ENCODE measurements at places on chromosomes 16 and 17.
A peak's percentile ranks its signal among the peaks of the same experiment; 100 is the strongest.

DNA sequence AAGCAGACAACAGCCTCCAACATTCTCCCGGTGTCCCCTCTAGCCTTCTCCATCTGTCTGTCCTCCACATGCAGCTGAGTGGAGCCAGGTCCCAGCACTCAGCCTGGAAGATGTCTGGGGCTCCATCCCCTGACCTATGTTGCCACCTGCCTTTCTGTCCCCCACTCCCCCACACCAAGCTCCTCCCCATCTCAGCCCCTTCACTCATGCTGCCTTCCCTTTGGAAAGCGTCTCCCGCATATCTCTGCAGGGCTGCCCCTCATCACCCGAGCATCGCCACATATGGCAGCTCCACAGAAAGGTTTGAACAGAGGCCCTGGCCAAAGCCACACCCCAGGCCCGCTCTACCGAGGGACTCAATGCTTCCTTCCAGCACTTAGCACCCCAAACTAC, 24.2 kb downstream of the NSMCE1 start:
- no peak for DNase-seq

DNA sequence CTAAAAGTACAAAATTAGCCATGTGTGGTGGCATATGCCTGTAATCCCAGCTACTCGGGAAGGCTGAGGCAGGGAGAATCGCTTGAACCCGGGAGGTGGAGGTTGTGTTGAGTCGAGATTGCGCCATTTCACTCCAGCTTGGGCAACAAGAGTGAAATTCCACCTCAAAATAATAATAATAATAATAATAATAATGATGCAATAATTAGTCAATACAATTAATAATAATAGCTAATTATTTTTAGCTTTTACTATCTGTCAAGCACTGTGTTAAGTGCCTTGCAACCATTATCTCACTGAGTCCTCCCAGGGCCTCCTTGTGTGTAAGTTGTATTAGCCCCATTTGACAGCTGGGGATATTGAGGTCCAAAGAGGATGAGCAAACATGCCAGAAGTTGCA, 14.3 kb upstream of the HS3ST3A1 start:
- DNase-seq: no peak

GRCh38 chr16:68105611-68106010, 20.4 kb downstream of the NFATC3 start:
- no peak for DNase-seq

- DNase-seq: no peak
Observed at GRCh38 chr16:67463691-67464090, 17.3 kb downstream of the ATP6V0D1 start.

DNA sequence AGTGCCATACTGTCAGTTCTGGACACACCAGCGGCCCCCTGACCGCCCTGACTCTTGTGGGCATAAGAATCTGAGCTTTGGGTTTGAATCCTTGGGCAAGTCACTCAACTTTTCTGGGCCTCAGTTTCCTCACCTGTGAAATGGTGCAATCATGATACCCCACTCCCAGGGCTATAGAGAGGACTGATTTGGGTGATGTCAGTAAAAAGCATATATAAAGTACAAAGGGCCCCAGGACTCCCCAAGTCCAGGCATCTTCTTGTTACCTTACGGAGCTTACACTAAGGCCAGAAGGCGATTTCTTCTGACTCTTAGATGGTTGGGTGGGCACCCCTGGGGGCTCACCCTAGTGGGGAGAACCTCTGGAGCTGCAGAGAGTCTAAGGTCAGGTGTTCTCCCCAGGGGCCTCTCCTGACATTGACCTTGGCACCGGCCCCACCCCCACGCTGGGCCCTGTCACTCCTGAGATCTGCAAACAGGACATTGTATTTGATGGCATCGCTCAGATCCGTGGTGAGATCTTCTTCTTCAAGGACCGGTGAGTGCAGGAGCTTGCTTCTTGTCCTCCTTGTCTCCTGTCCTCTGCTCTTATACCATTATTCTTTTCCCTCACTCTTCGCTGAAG, 13.9 kb downstream of the MMP2 start:
- no peak for DNase-seq

DNA sequence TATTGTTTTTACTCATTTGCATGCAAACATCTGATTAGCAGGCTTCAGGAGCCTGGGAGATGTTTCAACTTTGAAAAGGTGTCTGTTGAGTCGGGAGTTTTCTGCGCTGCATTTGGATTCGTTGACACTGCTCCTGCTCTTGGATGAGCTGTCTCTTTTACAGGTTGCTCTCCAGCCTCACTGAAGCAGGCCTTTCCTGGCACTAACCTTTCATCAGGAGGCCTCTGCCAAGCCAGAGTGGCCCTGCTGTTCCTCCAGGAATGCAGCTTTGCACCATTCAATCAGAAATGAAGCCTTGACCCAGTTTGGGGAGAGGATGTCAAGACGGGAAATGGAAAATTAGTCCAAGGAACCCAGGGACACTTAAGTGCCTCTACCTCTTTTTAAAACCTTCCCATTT, 330 bp upstream of the KRTAP29-1 start:
- no peak for DNase-seq

DNA sequence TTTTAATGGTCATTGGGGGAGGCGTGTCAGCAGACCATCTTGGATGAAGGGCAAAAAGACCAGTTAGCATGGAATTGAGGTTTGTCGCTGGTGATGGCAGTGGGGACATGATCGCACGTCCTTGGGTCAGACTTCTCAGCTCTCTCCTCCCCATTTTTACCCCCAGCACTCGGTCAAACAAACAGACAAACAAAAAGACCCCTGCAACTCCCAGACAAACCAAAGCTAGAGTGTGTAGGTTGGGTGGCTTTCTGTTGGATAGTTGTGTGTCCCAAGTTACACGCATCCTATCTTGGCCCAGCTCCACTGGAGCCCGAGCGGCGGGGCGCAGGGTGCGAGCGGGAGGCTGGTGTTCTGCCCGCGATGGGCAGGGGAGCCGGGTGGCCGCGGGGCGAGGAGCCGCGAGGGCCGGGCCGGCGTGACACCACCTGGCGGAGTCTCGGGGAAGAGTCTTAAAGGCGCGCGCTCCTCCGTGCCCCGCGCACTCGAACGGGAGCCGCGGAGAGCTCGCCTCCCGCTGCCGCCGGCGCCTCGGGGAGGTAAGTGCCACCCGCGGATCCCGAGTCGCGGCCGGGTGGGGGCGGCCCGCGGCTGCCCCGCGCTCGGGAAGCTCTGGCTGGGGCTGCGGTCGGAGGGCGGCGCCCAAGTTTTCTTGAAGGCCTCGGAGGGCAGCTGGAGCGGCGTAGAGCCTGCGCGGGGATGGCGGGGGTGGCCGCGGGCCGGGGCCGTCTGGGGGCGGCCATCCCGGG, 18.5 kb upstream of the NTN1 start:
- DNase-seq: no peak

GRCh38 chr17:74566132-74566753, 1.1 kb downstream of the CD300H start:
- no peak for DNase-seq

DNA sequence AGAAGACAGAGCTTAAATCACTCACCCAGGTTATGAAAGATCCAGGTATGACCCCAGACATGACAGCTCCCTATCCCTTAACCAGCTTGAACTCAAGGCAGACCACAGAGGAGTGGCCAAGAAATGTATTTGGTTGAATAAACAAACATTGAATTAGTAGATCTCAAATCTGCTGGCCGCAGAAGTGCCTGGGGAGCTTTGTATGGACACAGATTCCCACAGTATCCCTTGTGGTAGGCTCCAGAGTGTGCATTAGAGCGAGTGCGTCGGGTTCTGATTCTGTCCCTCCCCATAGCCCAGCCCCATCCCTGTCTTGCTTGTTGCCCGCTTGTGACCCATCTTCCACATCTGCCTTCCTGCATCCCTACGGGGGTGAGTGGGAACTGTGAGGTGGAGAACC, 118.8 kb upstream of the FOXF1 start:
- DNase-seq: no peak

DNA sequence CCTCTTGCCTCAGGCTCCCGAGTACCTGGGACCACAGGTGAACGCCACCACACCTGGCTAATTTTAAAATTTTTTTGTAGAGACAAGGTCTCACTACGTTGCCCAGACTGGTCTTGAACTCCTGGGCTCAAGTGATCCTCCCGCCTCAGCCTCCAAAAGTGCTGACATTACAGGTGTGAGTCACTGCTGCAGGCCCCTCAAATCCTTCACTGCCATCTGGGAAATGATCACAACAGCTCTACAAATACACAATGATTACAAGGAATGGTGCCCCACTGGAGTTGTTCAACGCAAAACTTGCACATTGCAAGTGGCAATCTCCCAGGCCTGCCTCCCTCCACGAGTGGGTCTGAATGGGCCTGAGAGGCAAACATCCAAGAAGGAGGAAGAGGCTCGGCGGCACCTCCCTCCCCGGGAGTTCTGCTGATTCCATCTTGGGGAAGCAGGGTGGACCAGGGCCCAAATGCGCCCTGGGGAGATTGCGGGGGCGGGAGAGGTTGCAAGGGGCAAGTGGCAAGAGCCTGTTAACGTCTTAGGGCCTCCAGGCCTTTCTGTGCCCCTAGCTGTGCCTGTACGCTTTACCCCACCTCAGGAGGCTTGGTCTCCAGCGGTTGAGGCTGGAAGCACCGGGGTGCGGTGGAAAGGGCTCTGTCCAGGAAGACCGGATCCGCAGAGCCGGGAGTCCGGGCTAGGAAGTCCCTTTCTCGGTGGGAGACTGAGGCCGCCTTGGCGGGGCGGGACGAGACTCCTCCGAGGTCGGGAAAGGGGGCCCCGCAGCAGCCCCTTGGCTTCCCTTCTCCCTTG, 656 bp upstream of the IGFBP4 start:
- DNase-seq: no peak

DNA sequence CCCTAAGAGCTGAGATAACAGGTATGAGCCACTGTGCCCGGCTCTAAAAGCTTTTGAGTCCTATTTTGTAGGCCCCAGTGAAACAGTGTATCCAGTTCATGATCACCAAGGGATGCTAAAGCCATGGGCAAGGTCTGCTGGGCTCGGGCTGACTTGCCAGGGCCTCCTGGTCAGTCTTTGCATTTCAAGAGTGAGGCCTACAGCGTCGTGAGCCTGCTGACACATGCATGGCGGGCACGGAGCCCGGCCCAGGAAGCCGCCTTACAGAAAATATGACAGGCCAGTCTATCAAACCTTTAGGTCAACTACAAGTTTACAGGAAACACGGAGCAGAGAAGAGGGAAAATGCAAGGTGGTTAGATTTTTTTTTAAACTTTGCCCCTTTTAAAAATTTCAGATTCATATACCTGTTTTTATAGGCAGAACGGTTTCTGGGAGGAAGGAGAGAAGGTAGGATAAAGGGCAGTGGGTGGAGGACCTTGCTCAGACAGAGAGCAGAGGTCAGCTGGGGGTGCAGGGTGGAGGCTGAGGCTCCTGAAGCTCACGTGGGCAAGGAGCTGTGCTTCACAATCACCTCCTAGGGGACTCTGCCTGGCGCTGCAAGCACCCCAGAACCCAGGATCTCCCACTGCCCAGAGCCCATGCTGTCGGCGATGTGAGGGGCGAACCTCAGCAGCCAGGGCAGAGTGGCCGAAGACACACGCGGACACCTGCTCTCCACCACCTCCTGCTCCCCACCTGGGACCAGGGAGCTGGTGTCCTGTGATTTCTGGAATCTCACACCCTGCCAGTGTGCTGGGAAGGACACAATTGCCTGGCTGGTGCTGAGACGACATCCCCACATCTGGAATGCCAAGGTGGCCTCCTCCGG, 21.3 kb downstream of the C16orf95 start:
- DNase-seq: no peak

DNA sequence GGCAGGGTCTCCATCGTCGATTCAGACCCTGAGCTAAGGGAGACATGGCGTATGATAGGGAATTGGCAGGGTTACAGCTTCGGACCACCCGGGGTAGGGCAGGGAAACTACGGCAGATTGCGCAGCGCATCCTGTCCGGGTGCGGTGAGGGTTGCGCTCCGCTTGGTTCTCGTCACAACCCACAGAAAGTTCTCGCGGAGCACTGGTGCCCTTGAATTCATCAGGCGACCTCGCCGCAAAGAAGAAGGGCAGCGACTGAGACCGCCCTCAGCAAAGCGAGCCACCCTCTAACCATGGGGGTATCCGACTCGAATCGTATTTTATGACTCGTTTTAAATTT, 1.2 kb downstream of the HS3ST3B1 start:
- no peak for DNase-seq

GRCh38 chr17:68295086-68295485, 3.8 kb downstream of the ARSG start:
- DNase-seq: no peak

- no peak for DNase-seq
Observed at GRCh38 chr17:79020631-79021301, 3.2 kb upstream of the C1QTNF1 start.

GRCh38 chr16:65583498-65583897, 461.6 kb upstream of the CDH11 start:
- no peak for DNase-seq

GRCh38 chr17:46942441-46943217, 19.7 kb downstream of the GOSR2 start:
- peak; percentile 63 for DNase-seq

DNA sequence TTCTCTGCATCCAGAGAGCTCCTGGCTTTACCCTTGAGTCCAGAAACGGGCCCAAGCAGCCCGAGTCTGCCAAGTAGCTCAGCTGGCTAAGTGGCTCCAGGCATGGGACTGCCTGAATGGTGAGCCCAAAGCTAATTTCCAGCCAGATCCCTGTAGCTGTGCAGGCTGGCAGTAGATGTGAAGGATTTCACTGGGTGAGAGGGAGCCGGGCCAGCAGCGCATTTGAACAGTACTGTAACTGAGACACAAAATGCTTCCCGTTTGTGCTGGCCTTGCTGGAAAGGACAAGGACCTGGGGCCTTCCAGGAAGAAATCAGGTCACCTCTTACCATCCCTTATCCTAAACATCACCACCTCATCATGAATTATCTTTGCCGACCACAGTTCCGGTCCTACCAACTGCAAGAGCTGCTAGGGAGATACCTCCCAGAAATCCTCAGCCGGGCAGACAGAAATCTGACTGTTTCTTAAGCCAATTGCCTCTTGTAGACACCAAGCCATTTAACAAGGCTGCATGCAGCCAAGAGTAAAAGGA, 3.7 kb downstream of the TIMP2 start:
- no peak for DNase-seq

- no peak for DNase-seq
Observed at GRCh38 chr17:3556916-3557767, 470 bp downstream of the TRPV3 start.

- no peak for DNase-seq
Observed at GRCh38 chr16:74699666-74700065, 996 bp downstream of the MLKL start.

DNA sequence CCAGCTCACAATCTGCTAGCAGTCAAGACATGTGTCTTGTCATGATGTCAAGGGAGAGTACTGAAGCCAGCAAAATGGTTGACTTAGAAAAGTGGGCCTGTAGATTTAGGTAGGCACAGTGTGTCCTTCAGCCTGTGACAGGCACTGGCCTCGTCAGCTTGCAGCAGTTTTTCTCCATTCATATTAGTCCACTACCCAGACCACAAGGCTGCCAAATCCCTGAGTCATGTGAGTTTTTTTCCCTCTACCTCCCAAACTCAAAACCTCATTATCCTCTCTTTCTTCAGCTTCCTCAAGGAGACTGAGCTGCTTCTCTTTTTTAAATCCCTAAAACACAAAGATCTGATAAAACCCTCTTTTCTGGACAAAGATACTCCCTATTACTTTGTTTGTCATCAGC, 102.6 kb upstream of the HS3ST3A1 start:
- no peak for DNase-seq

Measured in fibroblast of the conjunctiva (primary cell).